ENCODE measurements at places on chromosomes 13 and 19.

- no peak for DNase-seq
These were observed 61.9 kb upstream of the DOCK9 start for GRCh38 chr13:99039718-99040280.

DNA sequence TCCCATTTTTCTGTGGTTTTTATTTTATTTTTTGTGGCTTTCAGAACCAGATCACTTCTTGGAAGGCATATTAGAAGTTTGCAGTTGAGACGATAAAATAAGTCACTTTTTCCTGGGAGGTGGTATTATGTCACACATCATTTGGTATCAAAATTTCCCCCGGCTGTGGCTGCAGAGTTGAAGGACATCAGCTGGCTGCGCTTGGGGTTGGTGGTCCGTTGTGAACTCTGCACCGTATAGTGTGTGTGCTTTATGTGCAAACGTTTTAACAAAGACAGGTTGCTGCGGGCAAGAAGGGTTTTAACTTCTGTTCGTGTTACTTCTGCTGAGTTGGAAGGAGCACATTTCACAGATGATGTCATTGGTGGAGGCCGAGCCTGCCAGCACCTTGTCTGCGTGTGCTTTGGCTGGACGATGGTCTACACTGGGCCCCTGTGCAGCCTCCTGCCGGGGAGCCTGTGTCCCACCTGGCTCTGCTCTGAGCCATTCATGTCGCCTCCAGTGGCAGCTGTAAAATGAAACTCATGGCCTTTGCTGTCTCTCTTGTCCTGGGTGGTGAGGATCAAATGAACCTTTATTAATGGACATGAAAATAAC, 9.6 kb downstream of the ATP11A start:
- no peak for DNase-seq

DNA sequence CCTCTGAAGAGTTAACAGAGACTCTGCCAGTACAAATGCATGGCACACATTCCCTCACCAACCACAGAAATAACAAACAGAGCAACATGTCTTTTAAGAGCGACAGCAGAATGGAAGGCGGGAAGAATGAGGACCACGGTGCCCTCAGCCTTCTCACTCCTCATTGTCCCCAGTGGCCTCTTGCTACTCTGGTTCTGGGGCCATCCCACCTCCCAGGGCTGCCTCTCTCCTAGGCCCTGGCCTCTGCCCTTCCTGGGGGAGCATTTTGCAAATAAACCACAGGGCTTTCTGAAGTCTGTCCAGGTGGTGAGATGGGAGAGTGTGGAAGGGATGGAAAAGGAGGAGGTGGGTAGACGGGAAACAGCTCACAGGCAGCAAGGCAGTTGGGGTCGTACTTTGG, 28.3 kb downstream of the CYP2B6 start:
- no peak for DNase-seq

DNA sequence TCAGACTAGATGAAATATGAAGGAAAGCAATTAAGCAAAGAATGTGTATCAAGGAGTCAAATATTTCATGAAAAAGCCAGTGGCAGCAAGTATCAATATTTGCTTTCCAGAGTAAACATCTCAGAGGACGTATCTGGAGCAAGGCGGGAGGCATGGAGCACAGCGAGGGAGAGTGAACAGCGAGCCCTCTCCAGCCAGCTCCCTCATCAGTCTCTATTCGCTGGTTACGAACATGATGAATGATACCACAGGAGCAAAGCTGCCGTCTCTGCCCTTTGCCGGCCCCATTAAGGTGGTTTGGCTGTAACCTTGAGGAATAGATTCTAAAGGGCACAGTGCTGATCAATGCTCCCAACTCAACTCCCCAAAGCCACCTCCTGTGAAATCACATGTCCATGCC, 95.8 kb downstream of the CCNA1 start:
- no peak for DNase-seq

DNA sequence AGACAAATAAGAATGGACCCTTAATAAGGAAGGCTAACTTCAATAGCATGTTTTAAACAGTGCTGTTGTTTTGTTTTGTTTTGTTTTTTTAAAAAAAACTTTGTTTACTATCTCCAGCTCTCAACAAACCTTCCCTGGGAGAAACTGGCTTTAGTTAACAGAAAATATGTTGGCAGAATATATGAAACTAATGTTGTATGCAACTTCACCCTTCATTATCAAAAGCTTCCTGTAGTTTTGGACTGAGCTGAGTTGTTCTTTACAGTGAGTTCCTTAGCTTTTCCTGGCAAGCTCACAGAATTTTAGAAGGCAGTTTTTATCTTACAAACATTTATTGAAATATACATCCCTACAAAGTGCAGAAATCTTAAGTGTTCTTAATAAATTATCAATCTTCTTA, 2480.7 kb upstream of the PCDH20 start:
- no peak for DNase-seq

GRCh38 chr13:29964181-29964845, 113.9 kb upstream of the UBL3 start:
- no peak for DNase-seq

DNA sequence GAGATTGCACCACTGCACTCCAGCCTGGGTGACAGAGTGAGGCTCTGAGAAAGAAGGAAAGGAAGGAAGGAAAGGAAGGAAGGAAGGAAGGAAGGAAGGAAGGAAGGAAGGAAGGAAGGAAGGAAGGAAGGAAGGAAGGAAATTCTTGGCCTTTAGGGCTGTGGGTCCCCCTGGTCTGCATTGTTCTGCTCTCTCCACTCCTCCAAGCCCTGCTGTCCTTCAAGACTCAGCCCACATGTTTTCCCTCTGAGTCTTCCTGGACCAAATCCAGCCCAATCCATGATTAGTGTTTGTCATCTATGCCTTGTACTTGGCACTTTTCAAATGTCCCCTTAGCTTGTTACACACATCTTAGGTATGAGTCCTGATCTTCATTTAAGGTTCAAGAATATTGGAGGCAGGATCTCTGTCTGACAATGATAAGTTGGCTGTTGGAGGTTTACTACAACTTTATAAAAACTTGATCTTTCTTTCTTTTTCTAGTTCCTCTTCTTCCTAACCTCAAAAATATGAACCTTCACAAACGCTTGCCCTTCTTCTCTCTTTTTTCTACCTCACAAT, 48.8 kb upstream of the INTS6 start:
- DNase-seq = no peak

- DNase-seq = no peak
These were observed 1383.8 kb upstream of the SLC10A2 start for GRCh38 chr13:104450006-104450405.

DNA sequence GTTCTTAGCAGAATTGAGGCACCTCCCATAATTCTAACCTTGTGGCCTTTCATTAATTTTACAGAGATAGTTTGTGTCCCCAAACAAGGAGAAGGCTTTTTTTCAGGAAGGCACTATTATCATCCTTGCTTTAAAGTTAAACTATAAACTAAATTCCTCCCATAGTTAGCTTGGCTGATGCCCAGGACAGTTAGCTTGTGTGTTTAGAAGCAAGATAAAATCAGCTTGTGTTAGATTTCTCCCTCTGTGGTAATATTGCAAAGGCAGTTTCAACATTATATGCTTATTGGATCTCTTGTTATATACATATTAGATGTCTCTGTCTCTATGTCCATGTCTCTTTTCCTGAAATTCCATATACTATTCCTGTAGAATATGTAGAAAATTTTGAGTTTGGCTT, 342.7 kb downstream of the TBC1D4 start:
- no peak for DNase-seq

GRCh38 chr13:58059624-58060023, 428.1 kb downstream of the PCDH17 start:
- no peak for DNase-seq

DNA sequence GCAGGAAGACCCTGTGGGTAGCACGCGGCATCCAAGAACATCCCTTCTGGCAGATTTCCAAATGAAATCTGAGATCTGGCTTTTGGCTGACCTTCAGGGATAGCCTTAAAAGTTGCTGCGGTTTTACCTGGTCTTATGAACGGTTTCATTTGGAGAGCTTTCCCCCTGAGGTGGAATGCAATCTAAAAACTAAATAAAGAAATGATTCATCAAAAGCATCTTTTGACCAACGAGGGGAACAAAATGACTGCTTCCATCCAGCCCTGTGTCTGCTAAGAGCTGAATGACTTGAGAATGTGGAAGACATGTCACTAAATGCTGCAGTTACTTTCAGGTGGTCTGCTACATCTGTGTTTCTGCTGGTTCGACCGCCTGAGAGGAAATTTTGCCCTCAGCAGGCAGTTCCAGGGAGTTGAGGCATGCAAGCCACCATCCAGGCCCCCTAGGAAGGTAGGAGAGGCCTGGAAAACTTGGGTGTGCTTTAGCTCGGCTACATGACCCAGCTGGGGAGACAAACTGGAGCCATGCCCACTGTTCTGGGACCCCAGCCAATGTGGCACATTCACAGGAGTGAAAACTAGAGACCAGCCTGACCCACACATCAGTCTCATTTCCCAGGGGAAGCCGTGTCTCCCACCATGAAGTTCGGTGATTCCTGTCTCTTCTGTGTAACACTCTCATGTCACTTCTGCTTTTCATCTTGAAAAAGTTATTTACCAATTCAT, 175.1 kb upstream of the KL start:
- no peak for DNase-seq

DNA sequence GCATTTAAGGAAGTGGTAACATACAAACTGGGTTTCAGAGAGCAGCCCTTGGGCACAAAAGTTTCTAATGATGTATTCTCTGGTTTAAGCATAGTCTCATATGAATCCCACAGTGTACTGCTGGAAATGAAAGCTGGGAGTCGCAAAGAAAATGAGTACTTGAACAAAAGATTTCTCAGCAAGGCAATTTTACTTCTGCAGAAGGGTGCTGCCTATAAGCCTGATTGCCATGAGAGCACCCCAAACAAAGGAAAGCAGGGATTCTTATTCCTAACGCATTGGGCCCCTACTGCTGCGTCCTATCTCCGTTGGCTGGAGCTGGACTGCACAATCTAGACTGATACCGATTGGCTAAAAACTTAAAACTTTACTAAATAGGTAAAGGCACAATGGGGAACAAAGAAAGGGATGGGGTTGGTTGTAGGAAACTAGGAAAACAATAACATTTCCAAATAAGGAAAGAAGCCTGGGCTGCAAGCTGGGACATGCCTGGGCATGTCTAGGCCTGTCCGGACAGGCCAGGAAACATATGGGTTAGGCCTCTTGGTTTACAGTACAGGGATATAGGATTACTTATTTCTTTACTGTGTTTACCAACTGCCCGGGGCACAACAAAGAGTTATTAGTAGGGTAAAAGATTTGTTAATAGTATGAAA, 27.4 kb upstream of the VN1R4 start:
- no peak for DNase-seq

- DNase-seq = no peak
These were observed 11.3 kb downstream of the SH3GL1 start for GRCh38 chr19:4389064-4389375.

GRCh38 chr13:93254775-93255174, 28.2 kb downstream of the GPC6 start:
- DNase-seq = peak; percentile 45

DNA sequence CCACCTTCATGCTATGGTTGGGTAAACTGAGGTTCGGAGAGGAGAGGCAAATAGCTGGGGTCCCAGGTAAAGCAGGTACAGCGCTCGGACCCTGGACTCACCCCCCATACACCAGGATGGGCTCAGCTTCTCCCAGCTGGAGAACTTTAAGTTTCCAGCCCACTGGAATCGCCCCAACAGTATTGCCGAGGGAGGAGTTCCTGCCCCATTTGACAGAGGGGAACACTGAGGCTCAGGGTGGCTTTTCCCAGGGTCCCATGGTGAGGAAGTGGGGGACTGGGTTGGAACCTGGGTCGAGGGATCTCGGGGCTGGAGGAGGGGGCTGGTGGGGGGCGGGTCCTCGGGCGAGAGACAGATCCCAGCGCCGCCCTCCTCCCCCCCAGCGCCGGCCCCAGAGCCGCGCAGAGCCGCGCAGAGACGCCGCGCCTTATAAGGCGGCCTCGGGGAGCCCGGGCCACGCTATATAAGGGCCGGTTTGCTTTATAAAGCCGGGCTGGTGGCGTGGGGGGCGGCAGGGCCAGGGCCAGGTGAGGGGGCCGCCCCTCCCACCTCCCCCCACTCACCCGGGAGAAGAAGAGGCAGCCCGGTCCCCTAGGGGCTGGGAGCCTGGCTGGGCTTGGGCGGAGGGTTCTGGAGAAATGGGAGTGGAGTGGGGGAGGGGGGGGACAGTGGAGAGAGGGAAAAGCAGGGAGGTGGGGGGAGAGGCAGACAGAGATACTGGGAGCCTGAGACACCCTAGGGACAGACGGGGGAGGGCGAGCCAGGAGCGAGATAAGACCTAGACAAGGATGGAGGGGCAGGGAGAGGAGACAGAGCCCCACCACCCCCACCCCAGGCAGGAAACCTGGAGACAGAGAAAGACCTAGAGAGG, 1.1 kb downstream of the CNN1 start:
- DNase-seq = no peak

GRCh38 chr19:8608941-8609278, 1.6 kb downstream of the ADAMTS10 start:
- no peak for DNase-seq

DNA sequence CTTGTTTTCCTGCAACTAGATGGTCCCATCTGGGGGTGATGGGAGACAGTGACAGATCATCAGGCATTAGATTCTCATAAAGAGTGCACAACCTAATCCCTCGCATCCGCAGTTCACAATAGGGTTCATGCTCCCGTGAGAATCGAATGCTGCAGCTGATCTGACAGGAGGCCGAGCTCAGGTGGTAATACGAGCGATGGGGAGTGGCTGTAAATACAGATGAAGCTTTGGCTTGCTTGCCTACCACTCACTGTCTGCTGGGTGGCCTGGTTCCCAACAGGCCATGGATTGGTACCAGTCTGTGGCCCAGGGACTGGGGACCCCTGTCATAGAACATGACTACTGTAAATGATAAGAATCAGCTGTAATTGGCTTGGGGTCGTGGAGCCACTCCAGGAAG, 28.0 kb downstream of the WDR88 start:
- DNase-seq = no peak

DNA sequence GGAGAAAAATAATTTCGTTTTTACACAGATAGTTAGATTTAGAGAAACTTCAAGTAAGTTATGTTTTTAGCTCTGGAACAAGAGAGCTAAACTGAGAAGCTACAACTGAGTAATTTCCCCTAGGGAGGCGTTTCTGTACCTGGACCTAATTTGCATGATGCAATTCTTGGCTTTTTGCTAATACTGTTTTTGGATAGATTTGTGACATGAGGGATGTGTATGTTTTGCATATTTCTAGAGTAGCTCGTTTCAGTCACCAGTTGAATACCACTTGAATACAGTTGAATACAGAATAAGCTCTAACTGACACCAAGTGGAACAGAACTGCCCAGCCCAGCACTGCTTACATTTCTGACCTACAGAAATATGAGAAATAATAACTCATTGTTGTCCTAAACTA, 1227.9 kb upstream of the SPRY2 start:
- DNase-seq = no peak

Data from hippocampal formation (tissue), 2 donors.